ENCODE measurements at places on chromosomes 6 and 20. TPM values are rescaled to one million over a fixed set of nuclear protein-coding genes. Genes with fewer than 3 reads are reported as not detected.

PSORS1C2 gene
- polyA plus RNA-seq = 0.14 TPM

GJA10 gene
- polyA plus RNA-seq = not detected

TRIM31 gene
- polyA plus RNA-seq = not detected

SLC26A8 gene
- polyA plus RNA-seq = not detected

ADGB gene
- polyA plus RNA-seq = not detected

ZC2HC1B gene
- polyA plus RNA-seq = not detected

TNFAIP3 gene
- polyA plus RNA-seq = 15.9 TPM

SIRPD gene
- not detected for polyA plus RNA-seq

PRPH2 gene
- polyA plus RNA-seq = 5.1 TPM

COMMD7 gene
- 38.0 TPM for polyA plus RNA-seq

EYS gene
- polyA plus RNA-seq = 0.41 TPM

LGSN gene
- polyA plus RNA-seq = not detected

C6orf118 gene
- polyA plus RNA-seq = 1.0 TPM

BMP2 gene
- 3.7 TPM for polyA plus RNA-seq

NKX2-4 gene
- polyA plus RNA-seq = not detected

SLPI gene
- 0.71 TPM for polyA plus RNA-seq

TMC2 gene
- 0.04 TPM for polyA plus RNA-seq

ADTRP gene
- polyA plus RNA-seq = 1.8 TPM

KIF3B gene
- 12.9 TPM for polyA plus RNA-seq

PTPRK gene
- 15.0 TPM for polyA plus RNA-seq

E2F1 gene
- polyA plus RNA-seq = 15.4 TPM

All from muscle of back (tissue), 13 donors.